Activated naive CD8-positive, alpha-beta T cell treated with anti-CD3 and anti-CD28 coated beads, Interleukin-2, amount 50 U/mL, for 24 hours (primary cell): ENCODE measurements at places on chromosomes 5 and 9.

GRCh38 chr5:83385812-83386211 is 85.7 kb upstream of the VCAN start:
- no peaks in the 10 kb centered on the region for H3K4me1 ChIP-seq
- H3K36me3 ChIP-seq, result peaks cover 3% of the 10 kb centered on the region
- no peak overlapping the region for H3K4me3 ChIP-seq
- no peak overlapping the region for H3K27ac ChIP-seq
- H3K27me3 ChIP-seq, result no peaks in the 10 kb centered on the region

- no peaks in the 10 kb centered on the region for H3K36me3 ChIP-seq
- H3K27ac ChIP-seq, result peak within 1 kb of the TSS; percentile 87
- H3K4me3 ChIP-seq, result peak within 1 kb of the TSS; percentile 90
- H3K27me3 ChIP-seq, result peaks cover 72% of the 10 kb centered on the region
Observed at GRCh38 chr5:88883059-88883835, at the start of gene MEF2C. MEF2C (minus strand) TSS chr5:88883184; CDS start chr5:88823788, 59,396 bp downstream.

- peak overlapping the region; percentile 83 for H3K4me3 ChIP-seq
- H3K27ac ChIP-seq, result peak overlapping the region; percentile 88
- H3K27me3 ChIP-seq, result no peaks in the 10 kb centered on the region
- peaks cover 25% of the 10 kb centered on the region for H3K36me3 ChIP-seq
Observed at GRCh38 chr9:113579283-113580040, 115.9 kb downstream of the RGS3 start.

GRCh38 chr5:171162165-171162564 is 146.9 kb upstream of the TLX3 start:
- H3K4me3 ChIP-seq, result no peak overlapping the region
- H3K27ac ChIP-seq, result no peak overlapping the region
- no peak for DNase-seq
- H3K36me3 ChIP-seq, result no peaks in the 10 kb centered on the region
- H3K4me1 ChIP-seq, result no peaks in the 10 kb centered on the region
